IPS-NIHi11 (cell line): ENCODE measurements at places on chromosomes 2 and 18.

DNA sequence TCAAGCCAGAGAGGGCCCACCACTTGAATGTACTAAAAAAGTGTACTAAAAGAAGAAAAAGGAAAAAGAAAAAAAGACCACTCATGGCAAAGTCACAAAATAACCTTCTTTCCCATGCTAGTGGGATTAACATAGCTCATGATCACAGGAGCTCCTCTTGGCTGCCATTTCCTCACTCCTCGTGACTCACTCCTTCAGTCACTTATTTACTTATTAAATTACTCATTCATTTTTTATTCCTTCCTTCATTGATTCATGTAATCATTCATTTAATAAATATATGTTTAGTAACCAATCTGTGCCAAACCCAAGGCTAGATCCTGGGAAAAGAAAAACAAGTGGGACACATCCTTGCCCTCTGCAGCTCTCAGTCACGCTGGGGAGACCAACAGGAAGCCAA is 300.5 kb downstream of the INSIG2 start:
- no peak for DNase-seq

- peak; percentile 77 for DNase-seq
These were observed 970 bp upstream of the ADCYAP1 start for GRCh38 chr18:903701-904100.

GRCh38 chr2:128798502-128799283 is 480.0 kb upstream of the HS6ST1 start:
- DNase-seq: no peak

DNA sequence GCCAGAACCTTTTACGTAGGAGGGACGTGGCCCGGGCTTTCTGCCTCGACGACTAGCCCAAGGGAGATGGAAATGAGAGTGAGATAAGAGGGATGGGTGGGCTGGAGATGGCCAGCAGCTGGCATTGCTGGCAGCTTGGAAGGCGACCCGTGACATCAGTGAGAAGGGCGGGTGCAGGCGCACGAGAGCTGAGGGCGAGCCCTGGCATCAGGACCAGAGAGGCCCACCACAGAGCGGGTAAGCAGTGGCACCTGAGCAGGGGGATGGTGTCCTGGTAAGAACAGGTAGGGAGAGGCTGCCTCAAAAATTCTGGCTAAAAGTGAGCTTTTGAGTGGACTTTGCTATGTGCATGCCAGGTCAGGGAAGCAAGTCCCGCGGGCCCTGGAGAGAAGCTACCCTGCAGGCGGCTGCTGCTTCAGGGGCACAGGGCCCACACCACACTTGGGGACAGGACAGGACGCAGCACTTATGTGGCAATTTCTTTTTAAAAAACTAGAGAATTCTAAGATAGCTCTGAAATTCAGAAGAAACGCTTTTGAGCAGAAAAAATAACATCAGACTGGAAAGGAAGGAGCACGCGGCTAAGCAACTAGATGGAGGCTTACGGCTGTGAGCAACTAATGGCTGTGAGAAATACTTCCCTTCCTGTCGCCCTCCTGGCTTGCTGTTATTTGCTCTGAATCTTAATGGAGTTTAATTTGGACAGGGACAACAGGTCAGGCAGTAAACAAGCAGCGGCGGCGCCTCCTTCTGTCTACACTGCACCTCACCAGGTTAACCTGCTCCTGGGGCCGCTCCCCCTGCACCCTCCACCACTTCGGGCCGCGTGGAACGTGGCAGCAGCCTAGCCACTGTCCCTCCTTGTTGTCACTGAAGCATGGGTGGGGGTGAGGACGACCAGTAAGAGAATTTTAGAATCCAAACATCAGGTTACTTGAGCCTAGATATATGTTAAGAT is 20.5 kb downstream of the THAP4 start:
- no peak for DNase-seq

- DNase-seq: no peak
These were observed 37.0 kb upstream of the GRHL1 start for GRCh38 chr2:9914384-9915065.

DNA sequence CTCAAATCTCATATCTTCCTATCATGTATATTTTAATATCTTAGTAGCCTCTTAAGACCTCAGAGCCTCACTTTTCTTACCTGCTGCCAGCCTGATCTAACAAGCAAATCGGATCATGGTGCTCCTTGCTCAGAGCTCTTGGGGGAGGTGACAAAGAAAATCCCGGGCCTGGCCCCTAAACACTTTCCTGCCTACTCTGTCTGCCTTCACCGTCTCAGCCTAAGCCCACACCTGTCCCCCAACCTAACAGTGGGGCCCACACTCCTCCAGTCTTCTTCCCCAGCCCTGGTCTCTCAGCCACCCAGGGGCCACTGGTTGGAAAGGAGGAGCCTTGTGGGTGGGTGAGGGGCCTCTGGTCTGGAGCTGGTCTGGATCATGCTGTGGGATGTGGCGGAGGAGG is 207.3 kb downstream of the HAUS1 start:
- no peak for DNase-seq

DNA sequence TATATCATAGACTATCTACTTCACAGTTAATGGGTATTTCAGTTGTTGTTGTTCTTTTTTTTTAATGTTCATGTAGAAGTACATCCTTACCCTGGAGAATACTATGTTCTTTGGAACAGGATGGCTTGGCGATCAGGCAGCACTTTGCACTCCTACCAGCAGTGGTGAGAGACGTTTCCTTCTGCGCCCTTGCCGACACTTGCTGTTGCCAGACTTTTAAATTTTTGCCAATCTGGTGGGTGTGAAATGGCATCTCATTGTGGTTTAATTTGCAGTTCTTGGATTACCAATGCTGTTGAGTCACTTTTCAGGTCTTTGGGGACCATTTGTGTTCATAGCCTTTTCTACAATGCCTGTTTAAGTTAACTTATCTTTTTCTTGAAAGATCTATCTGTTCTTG is 197.3 kb downstream of the SH3RF3 start:
- no peak for DNase-seq
